GM04504 (cell line): ENCODE measurements at places on chromosomes 3 and 15.

DNA sequence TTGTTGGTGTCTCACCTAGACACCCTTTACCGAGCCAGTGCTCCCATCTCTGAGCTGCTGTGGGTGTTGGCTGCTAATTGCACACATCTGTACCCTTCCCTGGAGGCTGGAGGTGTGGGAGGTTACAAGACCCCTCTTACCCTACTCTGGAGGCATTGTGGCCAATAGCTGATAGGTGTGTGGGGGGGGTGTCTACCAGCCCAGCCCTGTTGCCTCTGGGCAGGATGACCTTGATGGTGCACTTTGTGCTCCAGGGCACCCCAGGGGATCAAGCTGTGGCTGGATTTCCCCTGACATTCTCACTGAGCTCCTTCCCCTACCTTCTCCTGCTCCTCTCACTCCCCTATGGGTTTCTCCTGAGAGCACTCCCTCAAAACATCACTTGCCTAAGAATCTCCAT lies 104.7 kb upstream of the ADPGK start:
- DNase-seq, result no peak

DNA sequence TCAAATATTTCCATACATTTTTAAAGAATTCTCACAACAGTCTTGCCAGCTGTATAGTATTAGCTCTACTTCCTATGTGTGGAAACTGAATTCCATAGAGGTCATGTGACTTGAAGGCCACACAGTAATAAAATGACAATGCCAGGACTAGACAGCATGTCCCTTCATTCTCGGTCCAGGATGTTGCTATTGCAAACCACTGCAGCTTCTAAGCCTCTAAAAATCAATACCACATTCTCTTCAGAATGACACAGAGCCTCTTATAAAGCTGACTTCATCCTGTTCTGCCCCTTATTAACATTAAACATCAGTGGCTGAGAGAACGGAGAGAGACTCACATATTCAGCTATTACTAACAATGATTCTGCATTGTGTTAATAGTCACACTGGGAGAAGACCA lies 240.3 kb upstream of the PEX5L start:
- no peak for DNase-seq

GRCh38 chr3:150680562-150680961 lies 23.2 kb downstream of the ERICH6 start:
- DNase-seq, result no peak

DNA sequence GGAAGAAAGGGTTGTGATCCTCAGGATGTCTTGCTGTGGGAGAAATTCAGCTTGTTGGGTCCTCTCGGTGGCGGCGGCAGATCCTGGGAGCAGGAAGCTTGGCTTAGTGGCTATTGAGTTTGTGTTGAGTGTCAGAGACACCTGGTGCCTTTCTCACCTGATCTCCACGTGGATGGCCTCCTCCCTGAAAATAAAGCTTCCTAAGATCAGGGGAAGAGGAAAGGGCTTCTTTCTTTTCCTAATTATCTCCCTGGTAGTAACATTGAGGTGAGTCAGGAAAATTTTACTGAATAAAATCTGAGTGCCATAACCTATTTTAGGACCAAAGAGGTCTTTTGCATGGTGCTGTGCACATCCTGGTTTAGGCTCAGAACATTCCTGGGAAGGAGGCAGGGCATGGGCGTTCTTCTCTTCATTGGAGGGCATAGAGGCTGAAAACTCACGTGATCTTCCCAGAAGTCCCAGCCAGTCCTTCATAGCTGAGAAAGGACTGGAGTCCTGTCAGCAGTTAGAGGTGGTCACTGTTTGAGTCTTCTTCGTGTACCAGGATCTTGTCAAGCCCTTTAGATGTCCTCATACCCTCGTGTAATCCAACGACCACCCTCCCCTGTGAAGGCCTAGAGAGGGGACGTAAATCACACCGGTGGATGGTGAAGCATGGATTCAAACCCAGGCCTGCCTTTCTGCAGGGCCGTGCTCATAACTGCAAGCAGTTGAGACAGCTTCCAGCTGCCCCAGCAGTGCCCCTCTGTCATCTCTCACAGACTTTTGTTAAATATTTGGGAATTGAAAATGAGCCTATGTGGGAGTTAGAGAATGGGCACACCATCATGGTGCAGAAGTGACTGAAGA lies 1.1 kb downstream of the CMTM8 start:
- DNase-seq, result no peak

DNA sequence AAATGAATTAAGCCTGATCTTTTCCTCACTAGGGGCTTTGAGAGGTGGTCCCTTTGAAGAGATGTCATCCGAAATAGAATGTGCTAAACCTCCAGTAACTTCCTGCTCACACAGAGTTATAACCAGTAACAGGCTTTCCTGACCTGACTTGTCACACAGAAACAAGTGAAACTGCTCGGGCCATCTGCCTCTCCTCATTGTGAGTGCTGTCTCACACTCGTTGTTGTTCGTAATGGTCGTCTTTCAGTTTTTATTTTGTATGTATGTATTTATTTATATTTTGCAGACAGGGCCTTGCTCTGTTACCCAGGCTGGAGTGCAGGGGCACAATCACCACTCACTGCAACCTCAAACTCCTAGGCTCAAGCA lies 24.0 kb downstream of the ACSBG1 start:
- DNase-seq, result no peak

GRCh38 chr3:177065285-177066033 lies 131.8 kb downstream of the TBL1XR1 start:
- DNase-seq, result no peak

- no peak for DNase-seq
Measured at GRCh38 chr3:63949005-63949404, 36.8 kb upstream of the SCAANT1 start.

DNA sequence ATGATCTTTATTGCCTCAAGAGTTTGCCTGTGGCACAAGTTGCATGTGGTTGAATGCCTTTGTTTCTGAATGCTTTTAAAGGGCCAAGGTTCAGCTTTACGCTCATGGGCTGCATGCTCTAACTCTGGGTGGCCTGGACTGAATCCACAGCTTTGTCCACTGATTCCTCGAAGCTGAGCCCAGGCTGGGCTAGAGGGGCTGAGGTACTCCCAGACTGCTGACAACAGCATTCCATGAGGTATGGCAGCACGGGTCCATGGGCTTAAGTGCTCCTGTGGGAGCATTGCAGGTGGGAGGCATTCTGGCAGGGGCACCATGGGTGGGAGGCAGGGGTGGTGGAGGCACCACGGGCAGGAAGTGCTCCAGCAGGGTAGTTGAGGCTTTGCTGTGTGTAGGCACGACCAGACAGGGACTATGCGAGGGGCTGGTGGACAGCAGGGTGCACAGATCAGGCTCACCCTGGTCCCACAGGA lies 61.6 kb downstream of the GLCE start:
- no peak for DNase-seq

DNA sequence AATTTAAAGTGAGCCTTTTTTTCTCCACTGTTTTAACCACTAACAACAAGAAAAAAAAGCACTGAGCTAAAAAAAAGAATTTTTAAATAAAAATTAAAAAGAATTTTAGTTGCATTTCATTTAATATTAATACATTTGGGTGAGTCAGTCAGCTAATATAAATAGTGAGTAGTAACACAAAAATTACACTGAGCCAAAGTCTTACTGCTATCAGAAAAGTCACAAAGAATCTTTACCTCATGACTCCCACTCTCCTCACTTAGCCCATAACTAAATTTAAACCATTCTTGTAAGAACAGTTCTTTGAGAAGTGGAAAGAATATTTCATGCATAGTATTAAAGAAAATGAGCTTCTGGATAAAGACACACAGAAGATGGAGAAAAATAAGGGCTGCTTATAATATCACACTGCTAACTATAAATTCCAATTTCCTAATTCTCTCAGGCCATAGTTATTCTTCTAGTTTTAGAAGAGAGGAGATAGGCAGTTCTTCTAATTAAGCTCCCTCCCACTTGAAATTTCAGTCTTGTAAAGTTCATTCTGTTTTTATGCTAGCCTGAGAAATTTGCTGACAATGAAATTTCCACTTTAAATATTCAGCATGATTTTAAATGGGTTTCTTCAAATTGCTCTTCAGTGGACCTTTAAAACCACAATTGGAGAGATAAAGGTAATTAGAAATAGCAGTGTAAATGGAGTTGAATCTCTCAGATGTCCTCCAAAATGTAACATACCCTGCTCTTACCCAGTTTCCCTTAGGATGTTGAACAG lies 17.6 kb downstream of the SHQ1 start:
- no peak for DNase-seq

DNA sequence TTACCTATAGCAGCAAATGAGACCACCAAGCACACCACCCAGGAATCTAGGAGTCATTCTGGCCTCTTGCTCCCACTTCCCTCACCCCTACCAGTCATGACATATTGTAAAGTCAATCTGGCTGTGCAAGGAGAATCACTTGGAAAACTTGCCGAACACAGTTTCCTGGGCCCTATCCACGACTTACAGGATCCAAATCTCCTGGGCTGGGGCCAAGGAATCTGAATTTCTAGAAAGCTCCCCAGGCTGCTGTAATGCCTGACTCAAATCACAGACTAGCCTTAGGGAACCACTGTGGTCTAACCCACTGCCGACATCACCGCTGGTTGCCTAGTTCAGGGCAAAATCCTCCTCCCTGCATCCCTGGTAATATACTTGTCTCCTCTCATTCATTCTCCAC lies 4.2 kb upstream of the CRABP1 start:
- no peak for DNase-seq
